ENCODE measurements at places on chromosomes 12 and 14.
A peak's percentile ranks its signal among the peaks of the same experiment; 100 is the strongest.

GRCh38 chr12:2411616-2412304, 359.0 kb downstream of the CACNA1C start:
- DNase-seq = no peak

- no peak for DNase-seq
Observed at GRCh38 chr12:101963697-101964096, 86.3 kb downstream of the DRAM1 start.

DNA sequence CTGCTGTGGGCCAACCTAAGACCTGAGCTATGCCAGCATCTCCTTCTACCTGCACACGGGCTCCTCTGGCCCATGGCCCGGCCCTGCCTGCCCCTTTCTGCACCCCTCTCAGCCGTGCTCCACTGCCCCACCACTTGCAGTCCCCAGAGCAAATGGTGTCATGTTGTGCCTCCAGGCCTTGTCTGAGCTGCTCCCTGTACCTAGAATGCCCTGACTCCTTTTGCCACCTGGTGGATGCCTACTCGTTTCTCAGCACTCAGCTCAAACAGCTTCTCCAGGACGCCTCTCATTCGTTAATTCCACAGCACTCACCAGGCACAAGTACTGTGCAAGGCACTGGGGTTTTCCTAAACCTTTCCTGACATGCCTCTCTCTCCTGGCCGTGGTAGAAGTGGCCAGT, 63.2 kb upstream of the PNMA1 start:
- no peak for DNase-seq

- DNase-seq = no peak
Observed at GRCh38 chr12:104652910-104653309, 196.2 kb downstream of the CHST11 start.

DNA sequence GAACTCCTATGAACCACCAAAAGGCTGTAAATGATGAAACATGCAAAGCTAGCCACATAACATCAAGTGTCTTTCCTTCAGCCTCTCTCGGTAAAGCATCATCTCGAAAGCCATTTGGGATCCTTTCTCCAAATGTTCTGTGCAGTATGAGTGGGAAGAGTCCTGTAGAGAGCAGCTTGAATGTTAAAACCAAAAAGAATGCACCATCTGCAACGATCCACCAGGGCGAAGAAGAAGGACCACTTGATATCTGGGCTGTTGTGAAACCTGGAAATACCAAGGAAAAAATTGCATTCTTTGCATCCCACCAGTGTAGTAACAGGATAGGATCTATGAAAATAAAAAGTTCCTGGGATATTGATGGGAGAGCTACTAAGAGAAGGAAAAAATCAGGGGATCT, 61.2 kb downstream of the ATG14 start:
- no peak for DNase-seq

GRCh38 chr12:113464452-113464775, 7.3 kb downstream of the LHX5 start:
- DNase-seq = no peak

DNA sequence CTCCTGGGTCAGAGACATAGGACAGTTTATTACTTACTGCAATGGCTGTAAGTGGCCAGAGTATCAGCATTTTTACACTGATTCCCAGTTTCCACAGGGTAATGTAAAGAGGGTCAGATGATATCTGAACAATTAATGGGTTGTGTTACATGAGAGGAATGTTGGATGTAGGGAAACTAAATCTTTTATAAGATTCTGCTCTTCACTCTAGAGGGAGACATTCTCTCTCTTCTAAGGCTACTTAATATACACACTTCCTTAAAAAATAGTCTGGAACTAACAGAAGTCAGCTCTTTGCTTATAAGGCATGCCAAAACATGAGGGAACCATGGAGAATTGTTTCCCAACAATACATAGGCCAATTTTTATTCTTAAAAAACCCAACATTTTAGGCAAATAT, 389.8 kb downstream of the ETNK1 start:
- no peak for DNase-seq

DNA sequence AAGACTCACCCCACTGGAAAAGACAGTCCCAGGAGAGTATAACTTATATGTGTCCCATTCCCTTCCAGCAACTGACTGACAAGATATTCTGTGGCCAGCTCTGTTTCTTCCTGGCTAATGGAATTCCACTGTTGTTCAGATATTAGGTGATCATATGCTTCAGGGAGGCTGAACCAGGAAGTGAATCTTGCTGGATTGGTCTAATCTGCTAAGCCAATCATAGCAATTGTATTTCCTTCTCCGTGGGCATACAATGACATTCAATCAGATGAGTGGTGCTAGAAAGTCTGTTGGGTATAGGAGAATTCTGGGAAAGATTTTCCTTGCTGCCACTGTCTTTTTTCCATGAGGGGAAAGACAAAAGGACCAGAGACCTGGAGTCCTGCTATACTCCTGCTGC, 12.1 kb downstream of the PYGL start:
- no peak for DNase-seq

DNA sequence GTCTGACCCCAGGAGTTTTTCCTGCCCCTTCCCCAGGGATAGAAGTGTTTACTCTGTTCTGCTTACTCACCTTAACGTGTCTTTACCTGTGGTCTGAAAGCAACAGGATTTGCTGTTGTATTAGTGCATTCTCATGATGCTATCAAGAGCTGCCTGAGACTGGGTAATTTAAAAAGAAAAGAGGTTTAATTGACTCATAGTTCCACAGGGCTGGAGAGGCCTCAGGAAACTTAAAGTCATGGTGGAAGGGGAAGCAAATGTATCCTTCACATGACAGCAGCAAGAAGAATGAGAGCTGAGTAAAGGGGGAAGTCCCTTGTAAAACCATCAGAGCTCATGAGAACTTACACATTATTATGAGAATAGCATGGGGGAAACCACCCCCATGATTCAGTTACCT, 240.4 kb downstream of the SNAPC1 start:
- no peak for DNase-seq

DNA sequence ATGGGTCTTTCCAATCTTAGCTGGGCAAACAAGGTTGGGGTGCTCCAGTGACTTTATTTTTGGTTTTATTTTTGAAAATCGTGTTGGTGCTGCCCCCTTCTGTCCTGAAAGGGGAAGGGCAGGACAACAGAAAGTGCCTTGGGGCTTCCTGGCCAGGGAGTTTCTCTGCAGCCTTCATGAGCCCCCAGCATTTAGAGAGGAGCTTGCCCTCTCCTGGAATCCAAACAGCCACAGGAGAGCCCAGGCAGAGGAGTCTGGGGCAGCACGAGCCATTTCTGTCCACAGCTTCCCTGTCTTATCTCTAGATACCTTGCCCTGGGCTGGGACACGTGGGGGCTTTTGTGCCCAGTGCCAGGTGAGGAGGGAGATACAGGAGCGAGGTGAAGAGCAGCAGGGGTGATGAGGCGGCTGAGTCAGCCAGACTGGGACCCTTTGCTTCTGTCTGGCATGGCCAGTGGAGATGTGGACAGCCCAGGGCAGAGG, 4.4 kb upstream of the C1RL start:
- peak; percentile 25 for DNase-seq

Data from activated naive CD4-positive, alpha-beta T cell treated with anti-CD3 and anti-CD28 coated beads, Interleukin-2, amount 50 U/mL, for 16 hours (primary cell).